ENCODE measurements at places on chromosomes 16 and 17.

- peak; percentile 63 for DNase-seq
Measured at GRCh38 chr16:81582655-81583441, 138.2 kb downstream of the CMIP start.

- no peak for DNase-seq
Measured at GRCh38 chr17:61345061-61345460, 54.6 kb upstream of the TBX2 start.

DNA sequence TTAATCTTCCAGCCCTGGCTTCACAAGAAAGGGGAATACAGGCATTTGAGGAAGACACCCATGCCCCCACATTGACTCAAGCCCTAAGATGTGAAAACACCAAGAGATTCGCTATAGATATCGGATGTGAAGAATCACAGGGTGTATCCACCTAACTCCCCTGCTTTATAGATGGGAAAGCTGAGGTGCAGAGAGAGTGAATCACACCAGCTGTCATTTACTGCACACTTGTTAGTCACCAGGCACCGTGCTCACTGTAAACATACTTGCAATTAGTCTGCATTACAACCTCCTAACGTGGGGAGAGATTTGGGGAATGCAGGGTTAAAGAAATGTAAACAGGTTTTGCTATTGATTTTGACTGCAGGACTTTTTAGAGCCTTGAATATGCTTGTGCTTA, 325.5 kb downstream of the C16orf95 start:
- DNase-seq = no peak

GRCh38 chr16:88303890-88304819, 78.6 kb upstream of the ZNF469 start:
- peak; percentile 99 for DNase-seq

- peak; percentile 57 for DNase-seq
Measured at GRCh38 chr16:78503602-78504001, 404.1 kb downstream of the WWOX start.

DNA sequence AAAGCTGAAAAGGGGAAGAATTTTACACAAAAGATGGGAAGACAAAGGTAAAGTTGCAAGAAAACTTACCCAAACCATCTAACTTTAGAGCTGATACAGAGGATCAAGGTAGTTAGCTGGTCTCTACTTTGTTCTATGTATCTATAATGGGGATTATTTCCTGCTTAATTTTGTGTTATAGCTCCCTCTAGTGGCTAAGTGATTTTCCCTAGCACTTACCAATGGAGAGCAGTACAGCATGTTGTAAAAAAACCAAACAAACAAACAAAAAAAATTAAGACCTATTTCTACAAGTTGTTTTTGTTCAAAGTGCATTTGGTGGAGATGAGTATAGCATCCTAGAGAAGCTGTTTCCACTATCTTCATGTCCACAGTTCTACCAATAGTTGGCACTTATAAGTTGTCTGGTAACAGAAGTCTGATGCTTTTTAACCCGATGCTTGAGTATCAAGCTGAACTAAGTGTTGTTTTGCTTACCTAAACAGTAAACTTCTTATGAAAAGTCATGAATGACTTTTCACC, 7.5 kb downstream of the SRSF1 start:
- peak; percentile 74 for DNase-seq

DNA sequence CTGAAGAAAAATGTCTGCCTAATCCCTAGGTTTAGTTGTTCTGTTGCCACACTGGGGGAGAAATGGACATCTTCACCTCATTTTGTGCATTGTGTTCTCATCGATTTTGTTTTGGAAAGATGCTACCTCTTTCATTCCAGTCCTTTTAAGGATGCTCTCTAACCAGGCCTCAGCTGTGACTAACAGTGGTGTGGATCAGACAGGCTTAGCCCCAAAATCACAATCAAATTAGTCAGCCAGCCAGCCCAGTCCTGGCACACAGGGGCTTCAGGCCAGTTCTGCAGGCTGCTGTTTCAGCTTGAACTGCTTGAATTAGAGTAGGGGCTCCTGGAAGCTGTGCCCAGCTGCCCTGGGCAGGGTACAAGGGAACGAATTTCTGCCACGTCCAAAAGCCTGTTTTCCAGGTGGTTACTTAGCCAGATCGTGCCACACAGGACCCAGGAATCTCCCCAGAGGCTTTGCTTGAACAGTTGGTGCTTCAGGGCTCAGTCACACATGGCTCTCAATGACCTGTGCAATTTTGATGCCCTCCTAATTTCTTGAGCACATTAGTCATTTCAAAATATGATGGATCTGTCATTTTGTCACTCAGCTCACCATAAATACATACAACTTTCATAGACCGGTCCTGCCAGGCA, 60.7 kb downstream of the CLEC16A start:
- DNase-seq = peak; percentile 75

- no peak for DNase-seq
Measured at GRCh38 chr16:85307552-85308364, 195.5 kb upstream of the CIBAR2 start.

DNA sequence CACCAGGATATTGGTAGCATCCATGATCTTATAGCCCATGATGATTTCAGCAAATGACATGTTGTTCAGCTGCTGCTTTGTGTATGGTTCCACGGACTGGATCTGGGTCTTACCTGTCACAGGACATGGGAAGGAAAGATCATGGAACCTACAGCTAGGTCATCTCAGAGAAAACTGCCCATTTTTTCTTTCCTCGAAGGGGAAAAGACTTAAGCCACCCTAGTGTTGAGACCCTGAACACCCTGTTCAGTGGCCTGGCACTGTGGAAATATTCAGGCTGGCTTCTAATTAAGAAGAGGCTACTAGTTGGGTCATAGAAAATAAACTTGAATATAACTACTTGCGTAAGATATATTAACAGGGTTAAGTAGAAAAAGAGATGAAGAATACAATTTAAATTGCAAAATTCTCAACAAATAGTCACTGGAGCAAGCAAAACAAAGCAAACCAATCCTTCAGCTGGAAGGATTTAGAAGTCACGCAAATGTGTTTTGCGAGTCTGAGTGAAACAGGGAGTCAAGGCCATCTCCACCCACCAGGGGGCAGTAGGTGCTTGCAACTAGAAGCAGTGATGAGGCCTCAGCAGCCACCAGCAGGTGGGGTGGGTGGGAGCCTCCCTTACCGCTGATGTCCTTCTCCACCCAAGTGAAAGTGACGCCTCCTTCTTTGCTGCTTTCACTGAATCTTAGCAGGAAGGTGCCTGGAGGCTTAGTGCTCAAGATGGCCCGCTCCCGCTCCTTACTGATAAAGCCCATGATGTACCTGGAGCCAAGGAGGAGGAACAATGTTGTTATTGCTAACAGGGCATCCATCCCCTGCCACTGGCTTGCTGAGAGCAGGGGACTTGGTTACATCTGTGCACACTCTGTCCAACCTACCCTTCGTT, 34.3 kb downstream of the STAT5A start:
- DNase-seq = peak; percentile 96

DNA sequence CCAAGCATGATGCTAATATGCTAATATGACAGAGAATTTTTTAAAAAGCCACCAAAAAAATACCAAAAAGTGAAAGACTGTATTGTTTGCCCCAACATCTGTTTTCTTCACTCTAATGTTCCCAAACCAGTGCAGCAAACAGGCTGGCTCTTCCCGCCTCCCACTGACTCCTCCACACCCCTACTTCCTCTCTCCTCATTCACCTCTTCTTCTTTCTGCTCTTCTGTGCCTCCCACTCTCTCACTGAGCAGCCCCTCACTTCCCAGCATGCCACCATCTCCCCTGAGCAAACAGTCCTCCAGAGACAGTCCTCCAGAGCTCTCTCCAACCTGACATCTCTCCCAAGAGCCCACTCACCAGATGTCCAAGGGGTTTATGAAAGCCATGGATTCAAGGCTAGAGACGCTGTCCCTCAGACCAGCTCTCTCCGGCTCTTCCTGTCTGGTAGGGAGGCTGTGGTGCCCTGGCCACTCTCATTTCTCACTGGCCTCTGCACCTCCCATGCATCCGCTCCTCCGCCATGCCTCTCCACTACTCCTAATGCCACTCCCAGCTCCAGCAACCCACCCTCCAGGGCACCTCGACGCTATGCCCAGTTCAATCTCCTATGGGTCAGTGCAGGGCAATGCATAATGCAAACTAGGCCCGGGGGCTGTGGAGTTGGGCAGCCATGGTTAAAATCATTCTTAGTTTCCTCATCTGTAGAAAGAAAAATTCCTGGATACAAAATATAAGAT, 52.9 kb downstream of the ANKRD11 start:
- DNase-seq = no peak

DNA sequence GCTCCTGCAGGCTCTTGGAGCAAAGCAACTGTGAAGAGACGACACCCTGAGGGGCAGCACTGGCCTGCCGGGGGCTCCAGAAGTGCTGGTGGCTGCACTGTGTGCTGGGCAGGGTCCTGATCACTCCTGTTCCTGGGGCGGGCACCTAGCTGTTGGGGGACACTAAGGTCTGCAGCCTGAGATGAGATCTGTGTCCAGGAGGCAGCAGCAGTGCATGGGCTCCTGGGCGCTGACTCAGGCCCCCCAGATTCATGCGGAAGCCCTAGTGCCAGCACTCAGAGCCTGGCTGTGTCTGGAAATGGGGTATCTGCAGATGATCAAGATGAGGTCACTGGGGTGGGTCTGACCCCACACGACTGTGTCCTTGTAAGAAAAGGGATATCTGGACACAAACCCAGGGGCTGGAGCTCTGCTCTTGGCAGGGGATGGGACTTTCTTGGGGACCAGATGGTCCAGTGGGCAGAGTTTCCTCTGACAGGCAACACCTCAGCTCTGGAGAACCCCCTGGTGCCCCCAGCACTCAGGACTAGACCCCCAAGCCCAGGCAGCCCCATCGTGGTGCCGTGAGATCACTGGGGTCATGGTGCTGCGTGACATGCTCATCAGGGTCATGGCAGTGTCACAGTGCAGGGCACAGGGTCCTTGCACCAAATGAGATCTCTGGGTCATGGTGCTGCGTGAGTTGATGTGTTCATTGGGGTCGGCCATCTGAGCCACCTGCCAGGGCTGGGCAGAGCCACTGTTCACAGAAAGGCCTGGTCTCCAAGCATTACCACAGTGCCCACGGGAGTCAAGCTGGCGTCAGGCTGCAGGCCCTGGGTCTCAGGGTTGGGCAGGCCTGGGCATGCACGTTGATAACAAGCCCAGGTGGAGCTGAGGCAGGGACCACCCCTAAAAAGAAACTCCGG, 9.5 kb downstream of the FAAP100 start:
- DNase-seq = no peak

- DNase-seq = no peak
Measured at GRCh38 chr17:47884905-47885730, 10.9 kb upstream of the SP2 start.

GRCh38 chr16:7638306-7638705, 305.7 kb downstream of the RBFOX1 start:
- DNase-seq = no peak

DNA sequence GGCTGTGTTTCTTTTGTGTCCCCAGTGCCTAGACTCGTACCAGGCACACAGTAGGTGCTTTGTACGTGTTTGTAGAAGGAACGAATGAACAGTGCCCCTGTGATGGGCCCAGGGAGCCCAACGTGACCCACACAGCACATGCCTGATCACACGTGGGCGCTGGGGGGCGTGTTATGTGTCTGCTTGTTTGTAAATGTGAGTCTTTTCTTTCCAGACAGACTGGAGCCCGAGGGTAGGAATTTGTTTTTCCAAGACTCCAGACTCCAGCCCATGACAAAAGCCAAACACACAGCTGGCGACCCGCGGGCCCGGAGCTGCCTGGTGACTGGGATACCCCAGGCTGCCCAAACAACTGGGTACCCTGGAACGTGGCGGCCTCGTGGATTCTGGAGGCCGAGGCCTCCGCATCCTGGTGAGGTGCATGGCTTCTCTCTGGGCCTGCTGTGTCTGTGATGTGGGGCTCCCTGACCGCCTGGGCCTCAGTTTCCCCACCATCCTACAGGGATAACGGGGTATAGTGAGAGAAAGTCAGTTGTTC, 14.9 kb upstream of the CBFA2T3 start:
- no peak for DNase-seq

DNA sequence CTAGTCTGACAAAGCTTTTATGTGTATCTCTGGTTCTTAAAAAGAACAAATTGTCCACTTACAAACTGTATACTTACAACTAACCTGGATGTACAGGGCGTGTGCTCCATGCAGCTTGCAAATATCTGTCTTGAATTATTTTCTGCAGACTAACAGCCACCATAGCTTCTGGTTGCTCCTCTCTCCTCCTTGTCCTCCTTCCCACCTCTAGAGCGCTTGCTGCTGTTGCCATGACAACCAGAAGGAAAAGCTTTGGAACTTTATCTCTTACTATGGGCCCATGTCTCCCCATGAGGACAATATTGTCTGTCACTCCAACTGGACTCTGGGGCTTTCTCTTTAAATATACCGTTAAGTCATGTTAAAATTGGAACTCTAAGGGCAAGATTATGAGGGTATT, 71.5 kb upstream of the DHX40 start:
- DNase-seq = no peak

GRCh38 chr16:1082266-1082951, 9.9 kb downstream of the SSTR5 start:
- DNase-seq = no peak

DNA sequence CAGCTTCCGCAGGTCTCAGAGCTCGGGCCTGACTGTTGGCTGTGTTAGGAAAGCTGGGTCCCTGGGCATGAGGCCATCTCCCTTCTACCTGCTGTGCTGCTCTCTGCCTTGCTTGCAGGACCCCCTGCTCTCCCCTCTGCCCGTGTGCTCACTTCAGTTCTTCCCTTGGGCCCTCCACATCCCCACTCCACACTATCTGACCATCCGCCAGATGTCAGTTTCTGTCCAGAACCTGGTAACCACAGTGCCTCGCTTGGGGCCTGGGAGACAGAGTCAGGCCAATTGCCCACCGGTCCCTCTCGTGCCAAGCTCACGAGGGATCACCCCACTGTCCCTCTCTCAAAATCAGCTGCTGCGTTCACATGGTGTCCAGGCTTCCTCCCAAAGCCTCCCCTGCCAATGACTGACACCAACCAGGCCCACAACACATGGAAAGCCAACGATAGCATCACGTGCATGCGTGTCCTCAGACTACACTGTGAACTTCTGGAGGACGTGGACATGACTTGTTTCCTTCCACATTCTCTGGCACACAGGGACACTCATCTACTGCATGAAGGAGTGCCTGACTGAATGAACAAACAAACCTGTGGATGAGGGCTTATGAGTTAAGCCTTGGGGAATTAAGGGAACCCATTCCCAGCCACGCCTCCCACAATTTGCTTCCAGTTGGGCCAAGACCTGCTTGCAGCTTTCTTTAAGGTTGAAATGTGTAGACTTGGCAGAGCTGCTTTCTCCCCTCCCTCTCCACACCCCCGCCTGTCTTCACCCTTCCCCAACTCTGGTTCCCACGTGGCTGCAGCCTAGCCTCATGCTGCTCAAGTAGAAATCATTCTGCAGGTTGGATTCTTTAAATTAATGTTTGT, 72.5 kb upstream of the ZNF423 start:
- no peak for DNase-seq

- DNase-seq = peak; percentile 57
Measured at GRCh38 chr17:29733166-29733565, 110.5 kb upstream of the CORO6 start.

Measured in AG10803 (cell line).